ENCODE measurements at places on chromosomes 13 and 19. TPM values are rescaled to one million over a fixed set of nuclear protein-coding genes. Genes with fewer than 3 reads are reported as not detected.

PSG7 gene
- not detected for total RNA-seq

DNA sequence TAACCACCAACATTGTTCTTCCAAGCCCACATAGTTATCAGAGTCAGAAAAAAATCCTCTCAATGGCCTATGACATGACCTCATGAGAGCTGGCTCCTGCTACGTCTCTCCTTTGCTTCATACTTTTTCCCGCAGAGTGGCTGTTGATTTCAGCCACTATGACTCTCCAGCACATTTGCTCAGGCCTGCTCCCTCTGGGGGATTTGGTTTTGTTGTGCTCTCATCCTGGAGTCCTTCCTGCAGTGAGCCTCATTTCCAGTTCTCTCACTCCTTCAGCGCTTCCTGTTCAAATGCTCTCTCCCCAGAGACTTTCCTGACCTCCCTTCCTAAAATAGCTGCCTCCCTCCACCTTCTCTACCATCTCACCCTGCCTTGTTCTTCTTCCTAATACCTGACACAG is 72.0 kb upstream of the USP29 start:
- DNase-seq = no peak

DNA sequence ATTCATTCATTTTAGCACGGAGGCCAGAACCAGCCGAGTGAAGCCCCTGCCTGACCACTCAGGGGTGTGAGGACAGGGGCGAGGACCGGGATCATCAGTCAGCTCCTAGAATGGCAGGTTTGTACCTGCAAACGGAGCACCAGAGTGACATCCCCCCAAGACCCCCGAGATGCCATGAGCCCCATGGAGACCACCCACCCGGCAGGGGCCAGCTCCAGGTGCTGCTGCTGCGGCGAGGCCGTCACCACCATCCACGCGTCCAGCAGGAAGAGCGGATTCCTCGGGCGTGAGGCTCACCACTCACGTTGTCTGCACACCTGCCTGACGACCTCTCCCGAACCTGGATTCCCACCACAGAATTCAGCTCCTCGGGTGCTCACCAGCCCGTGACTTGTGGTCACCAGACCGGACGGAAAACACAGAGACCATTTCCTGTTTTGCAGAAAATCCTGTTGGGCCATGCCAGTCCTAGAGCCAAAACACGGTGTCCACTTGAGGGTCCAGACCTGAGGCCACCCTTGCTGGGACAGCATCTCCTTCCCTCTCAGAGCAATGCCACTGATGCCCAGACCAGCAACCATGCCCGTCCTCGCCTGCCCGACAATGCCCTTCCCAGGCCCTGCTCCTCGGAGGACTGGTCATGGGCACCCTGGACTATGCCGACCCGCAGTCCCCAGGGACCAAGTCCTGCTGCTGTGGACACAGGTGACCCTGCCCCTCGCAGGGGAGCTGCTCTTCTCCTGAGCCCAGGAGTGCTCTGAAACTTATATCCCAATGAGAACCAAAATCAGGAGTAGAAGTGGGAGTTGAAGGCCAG is 74.2 kb downstream of the RASA3 start:
- DNase-seq = no peak

GRCh38 chr13:51453959-51454703 is 1.3 kb upstream of the INTS6 start:
- no peak for DNase-seq

DNA sequence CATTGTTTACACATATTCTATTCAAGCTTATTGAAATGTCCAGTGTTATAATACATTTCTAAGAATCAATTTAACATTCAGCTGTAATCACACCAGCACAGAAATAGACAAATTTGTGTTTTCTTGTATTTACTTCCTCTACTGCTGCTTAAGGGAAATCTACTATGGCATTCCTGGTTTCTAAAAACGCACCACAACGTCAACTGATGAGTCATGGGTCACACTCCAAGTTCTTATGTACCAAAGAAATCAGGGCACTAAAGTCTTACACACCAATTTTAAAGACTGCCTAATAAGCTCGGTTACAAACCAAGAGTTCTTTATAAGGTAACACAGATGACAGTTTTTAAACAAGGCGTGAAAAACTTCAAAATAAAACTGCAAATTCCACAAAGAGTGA is 13.2 kb downstream of the LNX2 start:
- DNase-seq = peak; percentile 76

ADGRL1 gene
- total RNA-seq = 3.3 TPM

GRCh38 chr13:50209631-50210030 is 194.4 kb downstream of the KCNRG start:
- DNase-seq = no peak

DNA sequence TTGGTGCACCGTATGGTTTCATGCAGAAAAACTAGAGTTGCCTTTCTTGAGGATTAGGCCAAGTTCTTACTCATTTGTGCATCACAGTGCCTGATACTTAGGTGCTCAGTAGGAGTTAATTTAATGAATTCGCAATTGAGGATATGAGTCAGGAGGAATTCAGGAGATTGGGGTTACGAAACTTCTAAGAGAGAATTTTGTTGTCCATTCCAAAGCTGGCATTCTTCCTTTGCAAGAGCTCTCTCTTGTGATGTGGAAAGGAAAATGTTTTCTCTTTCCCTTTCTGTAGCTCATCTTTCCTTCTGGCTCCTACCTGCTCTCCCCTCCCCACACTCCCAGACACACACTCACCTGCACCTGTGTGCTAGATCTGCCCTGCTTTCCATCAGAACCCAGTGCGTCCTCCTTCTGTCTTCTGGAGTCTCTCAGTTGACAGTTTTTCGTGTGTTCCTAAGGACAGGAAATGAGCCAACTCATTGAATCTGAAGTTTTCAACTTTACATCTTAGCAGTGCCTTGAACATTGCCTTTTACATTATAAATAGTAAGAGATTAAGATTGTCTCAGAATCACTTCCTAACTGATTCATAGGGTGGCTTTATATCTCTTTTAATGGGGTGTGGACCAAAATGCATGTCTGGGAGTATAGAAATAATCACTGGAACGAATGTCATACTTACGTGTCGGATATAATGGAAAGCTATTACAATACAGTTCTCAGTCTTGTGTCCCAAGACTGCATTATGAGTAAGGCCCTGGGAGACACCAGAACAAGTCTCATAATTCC is 19.7 kb upstream of the ERCC5 start:
- DNase-seq = peak; percentile 97

GRCh38 chr13:103859952-103860351 is 793.7 kb upstream of the SLC10A2 start:
- no peak for DNase-seq

MIA gene
- total RNA-seq = 0.80 TPM

DNA sequence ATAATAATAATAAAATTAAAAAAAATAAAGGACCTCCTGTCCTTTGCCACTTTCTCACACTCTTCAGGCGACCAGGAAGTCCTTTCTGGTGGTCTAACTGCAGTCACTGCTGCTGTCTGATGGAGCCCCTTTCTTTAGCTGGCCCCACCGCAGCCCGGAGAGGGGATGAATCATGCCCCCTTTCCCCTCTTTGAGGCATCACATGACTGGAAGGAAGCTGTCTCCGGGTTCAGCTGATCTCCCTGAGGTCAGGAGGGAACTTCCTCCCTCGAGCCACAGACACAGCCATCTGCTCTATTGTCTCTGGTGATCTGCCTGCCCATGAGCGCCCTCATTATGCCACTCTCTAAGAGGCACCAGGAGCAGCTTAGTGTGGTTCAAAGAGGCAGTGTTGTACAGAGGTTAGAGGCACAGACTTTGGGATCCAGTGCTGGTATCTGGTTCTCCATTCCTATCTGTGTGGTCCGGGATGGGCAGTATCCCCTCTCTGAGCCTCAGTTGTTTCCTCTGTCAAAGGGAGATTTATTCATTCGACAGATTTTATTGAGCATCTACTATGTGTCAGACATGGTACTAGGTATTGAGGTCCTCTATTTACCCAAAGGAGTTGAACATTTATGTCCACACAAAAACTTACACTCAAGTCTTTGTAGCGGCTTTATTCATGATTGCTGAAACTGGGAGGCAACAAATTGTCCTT is 30.0 kb downstream of the VAV1 start:
- no peak for DNase-seq

ZNF460 gene
- total RNA-seq = 30.3 TPM

DNA sequence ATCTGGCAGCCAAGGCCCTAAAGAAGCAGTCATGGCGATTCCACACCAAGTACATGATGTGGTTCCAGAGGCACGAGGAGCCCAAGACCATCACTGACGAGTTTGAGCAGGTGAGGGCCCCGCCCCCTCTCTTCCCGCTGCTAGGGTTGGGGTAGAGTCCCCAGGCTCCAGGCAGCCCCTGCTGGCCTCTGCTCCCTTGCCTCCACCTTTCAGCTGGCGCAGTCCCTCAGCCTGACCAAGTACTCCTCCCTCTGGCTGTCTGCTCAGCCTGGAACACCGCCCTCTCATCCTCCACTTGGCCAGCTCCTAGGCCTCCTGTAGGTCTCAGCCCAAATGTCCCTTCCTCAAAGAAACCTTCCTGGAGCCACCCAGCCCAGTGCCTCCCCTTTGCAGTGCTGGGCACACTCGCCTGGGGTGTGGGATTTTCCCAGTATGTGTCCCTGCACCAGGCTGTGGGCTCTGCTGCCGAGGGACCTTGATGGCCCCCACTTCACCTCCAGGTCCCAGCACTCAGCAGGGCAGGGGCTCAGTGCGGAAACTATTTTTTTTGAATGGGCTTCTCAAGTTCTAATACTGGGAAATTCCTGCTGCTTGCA is 5.7 kb downstream of the LENG1 start:
- DNase-seq = no peak

GRCh38 chr13:30408319-30409101 is 13.8 kb upstream of the UBE2L5 start:
- DNase-seq = no peak

FFAR3 gene
- not detected for total RNA-seq

DNA sequence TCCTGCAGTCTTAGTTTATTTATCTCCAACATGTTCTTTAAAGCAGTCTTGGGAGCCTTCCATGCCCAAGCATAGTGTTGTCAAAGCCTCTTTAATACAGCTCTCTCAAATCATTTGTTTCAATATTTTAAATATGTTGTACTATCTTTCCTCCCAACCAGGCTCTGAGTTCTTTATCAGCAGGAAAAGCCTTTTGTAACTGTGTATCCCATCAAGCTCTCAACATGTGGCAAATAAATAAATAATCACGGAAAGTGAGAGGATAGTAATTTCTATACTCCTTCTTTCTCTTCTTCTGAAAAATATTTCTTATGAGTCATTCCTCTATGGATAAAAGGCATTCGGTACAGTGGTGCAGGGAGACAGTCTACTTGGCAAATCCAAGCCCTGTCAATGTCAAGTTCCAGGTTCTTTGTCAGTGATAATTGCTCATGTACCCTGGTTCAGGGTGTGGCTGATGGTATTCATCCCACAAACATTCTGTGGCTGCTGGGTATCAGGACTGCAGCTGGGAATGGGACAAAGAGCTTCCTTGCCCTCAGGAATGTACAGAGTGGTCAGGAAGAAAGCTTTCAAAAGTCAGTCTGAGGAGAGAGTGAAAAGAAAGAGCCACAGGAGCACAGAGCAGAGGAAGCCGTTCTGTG is 384.3 kb downstream of the EFNB2 start:
- DNase-seq = peak; percentile 73

GRCh38 chr13:38787550-38787949 is 100.7 kb downstream of the FREM2 start:
- no peak for DNase-seq

DNA sequence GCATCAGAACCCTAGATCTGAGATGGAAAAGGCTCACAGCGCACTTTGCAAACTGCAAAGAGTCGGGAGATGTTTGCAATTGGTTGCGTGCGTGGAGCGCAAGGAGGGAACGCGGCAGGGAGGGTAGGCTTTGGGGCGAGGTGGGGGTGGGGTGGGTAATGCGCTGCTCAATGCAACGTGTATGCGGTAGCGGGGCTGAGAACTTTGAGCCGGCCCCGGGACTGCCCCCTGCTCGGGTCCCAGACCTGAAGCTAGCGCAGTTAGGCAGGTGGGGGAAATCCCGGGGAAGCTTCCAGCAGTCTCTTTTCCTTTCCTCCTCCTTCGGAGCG is 971 bp downstream of the FOSB start:
- DNase-seq = no peak

- DNase-seq = peak; percentile 15
These were observed 79.7 kb upstream of the MBNL2 start for GRCh38 chr13:97142452-97142851.

KCNN4 gene
- total RNA-seq = 8.3 TPM

DNA sequence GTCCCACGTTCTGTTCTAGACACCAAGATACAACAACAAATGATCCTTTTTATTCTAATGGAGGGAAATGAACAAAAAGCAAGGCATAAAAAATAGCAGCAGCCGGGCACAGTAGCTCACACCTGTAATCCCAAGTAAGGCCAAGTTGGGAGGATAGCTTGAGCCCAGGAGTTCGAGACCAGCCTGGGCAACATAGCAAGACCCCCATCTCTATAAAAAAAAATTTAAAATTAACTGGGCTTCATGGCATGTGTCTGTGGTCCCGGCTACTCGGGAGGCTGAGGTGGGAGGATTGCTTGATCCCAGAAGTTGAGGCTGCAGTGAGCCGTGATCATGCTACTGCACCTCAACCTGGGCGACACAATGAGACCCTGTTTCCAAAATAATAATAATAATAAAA is 1.0 kb downstream of the MIA start:
- DNase-seq = no peak

DNA sequence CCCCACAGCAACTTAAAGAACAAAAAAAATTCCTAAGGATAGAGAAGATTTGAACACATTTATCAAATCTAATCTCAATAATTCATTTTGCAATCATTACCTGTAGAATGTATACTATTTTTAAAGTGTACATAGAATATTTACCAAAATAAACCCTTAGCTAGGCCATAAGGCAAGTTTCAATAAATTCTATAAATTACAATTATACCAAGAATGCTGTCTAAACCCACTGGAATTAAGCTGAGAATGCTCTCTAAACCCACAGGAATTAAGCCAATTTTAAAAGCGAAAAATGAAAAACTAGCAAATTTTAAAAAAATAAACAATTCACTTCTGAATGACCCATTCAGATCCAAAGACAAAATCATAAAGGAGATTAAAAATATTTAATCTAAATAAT is 540.4 kb upstream of the NBEA start:
- no peak for DNase-seq
